Parietal lobe (tissue), 2 donors: ENCODE measurements at places on chromosomes 1 and 21. TPM values are rescaled to one million over a fixed set of nuclear protein-coding genes. Genes with fewer than 3 reads are reported as not detected.

Gene NHLH1
- 2.2 TPM for total RNA-seq

Gene NPR1
- total RNA-seq: under 0.01 TPM

Gene ASCL5
- not detected for total RNA-seq

Gene TFAP2E
- total RNA-seq: 0.31 TPM

Gene OSCP1
- 23.5 TPM for total RNA-seq

Gene CD48
- not detected for total RNA-seq

Gene DIO1
- not detected for total RNA-seq

Gene ATP1A2
- total RNA-seq: 61.7 TPM

Gene GBP7
- total RNA-seq: not detected

Gene MMEL1
- 7.8 TPM for total RNA-seq

Gene FAM72D
- total RNA-seq: 1.3 TPM

Gene RHD
- not detected for total RNA-seq

Gene KRTAP12-2
- total RNA-seq: not detected

Gene DISP3
- 74.5 TPM for total RNA-seq

Gene CLDN14
- not detected for total RNA-seq

Gene ZNF683
- not detected for total RNA-seq

Gene WDR47
- 211 TPM for total RNA-seq

Gene KDF1
- total RNA-seq: not detected

Gene LIN9
- total RNA-seq: 18.2 TPM

Gene CD34
- 2.5 TPM for total RNA-seq

Gene XCL1
- total RNA-seq: not detected

Gene ADAMTSL4
- total RNA-seq: 0.31 TPM

Gene PTTG1IP
- total RNA-seq: 68.5 TPM
